ENCODE measurements at places on chromosomes 7 and 10.

- no peak for DNase-seq
Measured at GRCh38 chr7:12031638-12032037, 179.5 kb upstream of the TMEM106B start.

DNA sequence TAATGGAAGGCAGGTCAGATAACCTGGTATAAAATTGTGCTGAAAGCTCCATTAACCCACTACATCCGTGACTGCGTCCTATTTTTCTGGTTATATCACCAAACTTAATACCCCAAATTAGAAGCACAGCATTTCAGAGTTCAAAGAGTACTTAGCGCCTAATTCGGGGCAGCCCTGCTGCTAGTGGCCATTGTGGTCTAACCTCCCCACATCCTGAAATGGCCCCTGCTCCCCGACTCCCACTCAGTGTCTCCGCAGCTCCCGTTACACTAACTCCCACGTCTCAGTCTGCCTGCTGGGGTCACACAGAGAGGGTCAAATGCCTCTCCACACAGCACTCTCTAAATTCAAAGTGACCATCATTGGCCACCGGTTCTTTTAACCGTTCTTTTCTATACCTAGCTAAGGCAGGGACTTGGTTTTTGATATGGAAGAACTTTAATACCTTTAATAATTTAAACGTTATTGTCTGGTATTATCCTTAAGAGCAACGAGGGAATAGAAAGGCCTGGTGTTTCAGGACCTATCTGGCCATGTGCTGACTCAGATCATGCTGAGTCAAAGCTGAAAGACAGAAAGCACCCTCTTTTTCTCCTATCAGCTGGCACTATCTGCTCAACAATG is 117.1 kb downstream of the KMT2E start:
- no peak for DNase-seq

GRCh38 chr7:147412109-147412508 is 1178.5 kb upstream of the C7orf33 start:
- no peak for DNase-seq

DNA sequence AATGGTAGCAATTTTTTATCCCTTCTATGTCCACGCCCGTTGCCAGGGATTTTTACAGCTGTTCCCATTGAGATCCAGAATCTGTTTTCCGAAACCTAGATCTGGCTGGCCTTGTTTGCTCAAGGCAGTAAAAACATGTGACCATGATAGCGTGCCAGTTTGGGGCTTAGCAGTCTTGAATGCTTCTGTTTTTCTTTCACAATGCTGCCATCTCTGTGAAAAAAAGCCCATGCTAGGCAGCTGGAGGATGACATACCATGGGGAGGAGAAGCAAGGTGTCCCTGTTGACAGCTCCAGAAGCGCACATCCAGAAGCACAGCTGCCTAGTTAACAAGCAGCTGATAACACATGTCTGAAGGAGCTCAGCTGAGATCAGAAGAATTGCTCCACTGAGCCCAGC is 2.2 kb upstream of the ZNF92 start:
- DNase-seq = no peak

DNA sequence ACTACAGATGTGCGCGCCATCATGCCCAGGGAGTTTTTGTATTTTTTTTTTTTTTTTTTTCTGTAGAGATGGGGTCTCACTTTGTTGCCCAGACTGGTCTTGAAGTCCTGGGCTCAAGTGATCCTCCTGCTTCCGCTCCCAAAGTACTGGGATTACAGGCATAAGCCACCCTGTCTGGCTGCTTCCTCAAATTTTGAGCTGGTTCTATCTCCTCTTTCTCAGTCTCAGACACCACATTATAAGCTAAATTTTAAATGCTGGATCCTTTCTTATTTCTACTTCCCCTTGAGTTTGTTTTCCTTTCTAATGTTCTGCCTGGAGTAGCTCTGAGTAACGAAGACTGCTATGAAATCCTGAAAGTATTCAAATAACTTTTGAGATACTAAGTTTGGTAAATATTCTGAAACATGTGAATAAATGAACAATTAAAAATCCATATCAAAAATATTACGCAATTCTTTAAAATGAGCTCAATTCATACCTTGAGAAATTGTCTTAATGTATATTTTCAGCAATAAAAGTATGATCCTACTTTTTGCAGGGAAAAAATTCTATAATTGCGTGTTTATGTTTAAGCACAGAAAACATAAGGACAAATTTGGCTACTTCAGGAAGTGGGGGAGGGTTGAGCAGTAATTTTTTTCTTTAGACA is 15.0 kb downstream of the TCAF1 start:
- no peak for DNase-seq

DNA sequence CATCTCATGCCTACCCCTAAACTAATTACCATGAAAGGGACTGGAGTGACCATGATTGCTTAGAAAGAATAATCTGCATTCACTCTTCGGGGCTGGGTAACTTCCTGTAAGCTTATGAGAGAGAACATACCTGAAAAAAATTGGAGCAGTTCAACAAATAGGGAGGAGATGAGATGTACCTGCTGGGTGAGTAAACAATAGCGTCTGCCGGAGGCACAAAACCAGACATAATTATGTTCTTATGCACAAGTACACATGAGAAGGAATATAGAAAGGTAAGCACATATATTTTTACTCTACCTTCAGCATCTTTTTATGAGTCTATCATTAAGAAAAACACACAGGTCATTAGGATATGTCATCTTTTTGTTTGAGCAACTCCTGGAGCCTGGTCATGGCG is 224.6 kb upstream of the FERD3L start:
- no peak for DNase-seq

- DNase-seq = peak; percentile 81
Measured at GRCh38 chr7:76262683-76263402, 39.6 kb upstream of the HSPB1 start.

GRCh38 chr10:69472544-69472943 is 21.3 kb downstream of the TSPAN15 start:
- DNase-seq = peak; percentile 64

GRCh38 chr7:19413443-19413965 is 268.3 kb upstream of the FERD3L start:
- no peak for DNase-seq

- no peak for DNase-seq
Measured at GRCh38 chr10:2556883-2557282, 510.5 kb upstream of the PFKP start.

- DNase-seq = no peak
Measured at GRCh38 chr7:26329520-26330255, 38.0 kb downstream of the SNX10 start.

GRCh38 chr10:86657396-86658011 is 3.2 kb downstream of the OPN4 start:
- no peak for DNase-seq

DNA sequence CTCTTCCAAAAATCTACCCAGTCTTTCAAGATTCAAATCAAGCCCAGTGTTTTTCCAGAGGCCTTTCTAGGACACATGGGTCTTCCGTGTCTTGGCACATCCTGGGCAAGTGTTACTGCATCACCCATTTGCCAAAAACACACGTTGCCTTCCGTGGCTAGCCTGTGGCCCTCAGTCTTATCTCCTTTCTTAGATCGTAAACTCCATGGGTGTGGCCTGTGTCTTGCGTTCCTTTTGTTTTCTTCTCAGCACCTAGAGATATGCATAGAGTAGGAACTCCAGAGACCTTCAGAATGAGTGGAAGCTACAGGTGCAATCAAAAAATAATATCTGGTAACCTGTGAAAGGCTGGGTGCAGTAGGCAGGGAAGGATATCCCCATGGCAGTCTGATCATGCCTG is 56.5 kb upstream of the NMT2 start:
- DNase-seq = no peak

DNA sequence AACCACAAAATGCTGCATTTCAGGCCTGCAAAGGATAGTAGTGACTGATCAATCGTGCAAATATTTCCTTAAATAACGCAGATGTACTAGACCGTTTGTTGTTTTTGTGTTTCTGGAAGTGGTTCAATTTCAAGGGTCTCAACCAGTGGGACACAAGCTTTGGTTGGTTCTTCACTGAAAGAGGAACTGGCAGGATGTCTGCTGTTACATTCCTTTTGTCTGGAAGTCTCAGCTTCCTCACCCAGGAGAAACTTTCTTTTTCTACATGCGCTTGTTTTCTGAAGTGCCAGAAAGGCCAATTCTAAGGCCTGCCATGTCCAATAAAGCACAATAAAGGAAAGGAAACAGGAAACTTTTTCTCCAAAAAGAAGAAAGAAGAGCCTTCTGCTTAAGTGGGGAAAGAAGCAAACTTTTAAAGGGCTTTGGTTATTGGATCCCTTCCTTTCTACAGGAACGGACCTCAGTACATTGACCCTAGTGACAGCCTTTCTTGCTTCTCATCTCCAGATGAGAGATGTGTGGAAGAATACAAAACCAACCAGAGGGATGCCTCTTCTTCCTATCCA is 4.1 kb downstream of the DKK1 start:
- DNase-seq = no peak

DNA sequence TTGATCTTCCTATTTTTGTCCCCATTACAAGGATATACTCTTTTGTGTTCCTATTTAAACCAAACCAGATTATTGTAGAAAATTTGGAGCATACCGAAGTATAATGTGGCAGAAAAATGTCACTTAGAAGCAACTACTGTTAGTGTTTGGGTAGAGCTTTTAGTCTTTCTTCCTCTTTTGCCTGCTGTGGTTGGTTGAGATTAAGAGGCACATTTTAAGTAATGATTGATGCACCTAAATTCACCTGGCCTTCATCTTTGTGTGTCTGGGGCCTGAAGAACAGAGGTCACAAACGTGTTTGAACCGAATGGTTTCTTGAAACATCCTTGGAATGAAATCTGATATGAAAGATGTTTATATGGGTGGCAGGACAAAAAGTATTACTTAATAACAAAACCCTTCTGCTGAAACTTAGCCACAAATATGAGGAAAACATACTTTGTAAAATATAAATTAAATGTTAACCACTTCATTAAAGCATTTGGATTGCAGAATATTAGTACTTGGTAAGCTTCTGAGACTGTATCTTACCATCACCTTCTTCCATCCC is 2.6 kb downstream of the BPGM start:
- no peak for DNase-seq

DNA sequence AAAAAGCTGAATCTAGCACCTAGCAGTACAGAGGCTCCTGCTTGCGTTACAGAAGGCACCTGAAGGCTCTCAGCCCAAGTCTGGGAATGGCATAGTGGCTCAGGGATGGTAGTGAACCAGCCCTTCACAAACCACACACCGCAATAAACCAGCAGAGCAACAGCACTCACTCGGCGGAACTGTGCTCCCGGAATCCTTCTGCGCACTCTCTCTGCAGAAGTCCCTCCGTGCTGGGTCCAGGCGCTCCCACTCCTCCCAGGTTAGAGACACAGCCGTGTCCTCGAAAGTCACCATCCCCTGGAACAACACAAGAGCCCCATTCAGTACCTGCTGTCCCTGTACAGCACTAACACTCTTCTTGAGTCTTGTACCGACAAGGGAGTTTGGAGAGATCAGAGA is 1.5 kb downstream of the ZNF394 start:
- no peak for DNase-seq

- no peak for DNase-seq
Measured at GRCh38 chr7:31957090-31957720, 113.0 kb downstream of the PDE1C start.

GRCh38 chr10:56316603-56317002 is 44.5 kb downstream of the ZWINT start:
- DNase-seq = no peak

DNA sequence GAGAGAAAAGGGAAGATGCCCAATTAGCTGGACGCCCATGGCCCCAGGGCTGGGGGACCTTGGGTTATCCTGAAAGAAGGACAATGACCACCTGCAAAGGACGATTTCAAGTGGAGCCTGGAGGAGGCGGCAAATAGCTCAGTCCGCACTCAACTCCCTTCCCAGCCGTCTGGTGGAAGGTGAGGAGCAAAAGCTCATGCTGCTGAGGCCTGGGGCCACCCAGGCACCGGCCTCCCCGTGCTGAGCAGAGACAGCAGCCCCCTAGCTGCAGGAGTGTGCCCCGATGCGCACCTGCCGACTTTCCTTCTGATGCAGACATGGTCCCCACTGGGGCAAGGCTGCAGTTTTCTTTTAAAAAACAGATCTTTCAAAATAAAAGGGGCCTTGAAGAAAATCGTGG is 7.9 kb downstream of the FAM20C start:
- no peak for DNase-seq

- no peak for DNase-seq
Measured at GRCh38 chr7:49564379-49564714, 209.1 kb upstream of the VWC2 start.

- no peak for DNase-seq
Measured at GRCh38 chr7:81478664-81479063, 291.2 kb downstream of the HGF start.

DNA sequence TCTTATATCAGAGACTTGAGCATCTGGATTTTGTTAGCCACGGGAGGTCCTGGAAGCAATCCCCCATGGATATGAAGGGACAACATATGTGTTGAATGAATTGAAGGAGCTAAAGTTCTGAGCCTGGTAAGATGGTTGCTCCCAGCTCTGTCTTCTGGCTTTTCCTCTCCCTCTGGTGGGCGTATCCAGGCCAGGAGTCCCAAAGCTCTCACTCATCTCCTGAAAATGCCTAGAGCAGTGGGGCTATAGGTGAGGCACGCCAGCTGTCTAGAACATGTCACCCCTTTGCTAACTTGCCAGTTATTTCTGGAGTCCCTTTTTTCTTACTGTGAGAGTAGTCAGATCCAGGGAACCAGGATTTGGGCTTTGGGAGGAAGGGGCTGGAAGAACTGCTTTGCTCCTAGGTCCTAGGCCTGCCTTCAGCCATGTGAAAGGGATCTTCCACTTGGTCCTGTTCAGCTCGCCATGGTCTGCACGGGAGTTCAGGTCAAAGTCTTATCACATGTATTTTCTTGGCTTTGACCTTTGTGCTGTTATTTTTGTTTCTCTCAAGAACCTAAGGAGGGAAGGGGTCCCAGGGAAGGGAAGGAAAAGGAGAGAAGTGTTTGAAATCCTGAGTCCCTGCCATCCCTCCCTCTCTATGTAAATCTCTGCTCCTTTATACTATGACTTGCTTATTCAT is 73.6 kb downstream of the MINPP1 start:
- DNase-seq = no peak

GRCh38 chr10:122665329-122665860 is 34.3 kb downstream of the C10orf120 start:
- DNase-seq = no peak

- peak; percentile 13 for DNase-seq
Measured at GRCh38 chr10:31426401-31426800, 107.4 kb downstream of the ZEB1 start.

GRCh38 chr10:128281861-128282260 is 155.6 kb upstream of the MKI67 start:
- no peak for DNase-seq

Measured in AG20443 (cell line).